ENCODE measurements at places on chromosomes 1 and 21. TPM values are rescaled to one million over a fixed set of nuclear protein-coding genes. Genes with fewer than 3 reads are reported as not detected.

DNA sequence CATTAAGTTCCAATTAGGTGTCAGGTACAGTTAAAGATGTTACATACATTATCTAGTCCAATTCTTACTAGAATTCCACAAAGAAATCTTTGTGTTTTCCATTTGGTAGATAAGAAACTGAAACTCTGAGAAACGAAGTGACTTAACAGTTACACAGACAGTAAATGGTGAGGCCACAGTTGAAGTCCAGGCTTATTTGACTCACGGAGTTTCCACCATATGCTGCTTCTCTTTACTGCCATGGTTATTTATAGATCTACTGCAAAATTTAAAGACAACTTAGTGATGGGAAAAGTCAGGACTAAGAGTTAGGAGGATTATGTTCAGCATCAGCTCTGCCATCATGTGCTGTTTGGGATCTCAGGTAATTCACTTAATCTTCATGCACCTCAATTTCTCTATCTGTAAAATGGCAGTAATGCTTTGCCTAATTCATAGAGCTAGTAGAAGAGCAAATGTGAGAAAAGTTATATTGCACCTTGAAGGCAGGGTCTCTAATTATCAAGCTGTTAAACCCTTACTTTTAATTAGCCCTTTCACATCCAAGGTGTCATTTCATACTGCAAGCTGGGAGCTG, 26.2 kb upstream of the SAMSN1 start:
- H3K27me3 ChIP-seq: no peaks in the 10 kb centered on the region
- no peak overlapping the region for H3K4me3 ChIP-seq
- no peak for DNase-seq
- H3K27ac ChIP-seq: no peak overlapping the region
- H3K4me1 ChIP-seq: no peaks in the 10 kb centered on the region

The PALMD gene
- not detected for total RNA-seq

The SAMD13 gene
- total RNA-seq: 0.75 TPM

DNA sequence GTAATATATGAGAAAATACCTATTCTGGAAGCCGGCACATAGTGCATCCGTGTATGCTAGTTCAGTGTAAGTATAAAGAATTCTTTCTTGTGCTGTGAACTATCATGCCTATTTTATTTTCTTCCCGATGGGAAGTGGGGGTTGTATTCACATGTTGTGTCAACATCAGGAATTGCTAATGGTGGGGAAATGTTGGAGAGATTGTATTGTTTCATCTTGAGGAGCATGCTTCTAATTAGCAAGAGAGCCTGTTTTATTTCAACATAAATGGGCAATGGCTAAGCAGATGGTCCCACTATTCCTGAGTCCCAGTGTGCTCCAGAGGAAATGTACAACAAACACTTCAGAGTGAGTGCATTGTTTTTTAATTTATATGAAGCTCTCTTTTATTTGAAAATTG, 485.2 kb downstream of the PLPP3 start:
- no peaks in the 10 kb centered on the region for H3K4me1 ChIP-seq
- no peak overlapping the region for H3K27ac ChIP-seq
- no peak overlapping the region for H3K4me3 ChIP-seq
- H3K27me3 ChIP-seq: no peaks in the 10 kb centered on the region

GRCh38 chr1:22107126-22107525, 35.8 kb downstream of the WNT4 start:
- peaks cover 67% of the 10 kb centered on the region for H3K4me1 ChIP-seq
- DNase-seq: no peak
- no peaks in the 10 kb centered on the region for H3K27me3 ChIP-seq
- no peak overlapping the region for H3K4me3 ChIP-seq
- peak overlapping the region; percentile 65 for H3K27ac ChIP-seq

DNA sequence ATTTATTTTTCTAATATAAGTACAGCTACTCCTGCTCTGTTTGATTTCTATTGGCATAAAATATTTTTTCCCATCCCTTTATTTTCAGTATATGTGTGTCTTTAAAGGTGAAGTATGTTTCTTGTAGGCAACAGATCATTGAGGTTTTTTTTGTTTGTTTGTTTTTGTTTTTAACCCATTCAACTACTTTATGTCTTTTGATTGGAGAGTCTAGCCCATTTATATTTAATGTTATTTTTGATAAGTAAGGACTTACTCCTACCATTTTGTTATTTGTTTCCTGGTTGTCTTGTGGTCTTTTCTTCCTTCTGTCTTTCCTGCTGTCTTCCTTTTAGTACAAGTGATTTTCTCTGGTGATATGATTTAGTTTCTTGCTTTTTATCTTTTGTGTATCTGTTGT, 285.1 kb upstream of the PROX1 start:
- no peak overlapping the region for H3K4me3 ChIP-seq
- no peak for DNase-seq
- H3K27ac ChIP-seq: no peak overlapping the region
- no peaks in the 10 kb centered on the region for H3K4me1 ChIP-seq
- H3K36me3 ChIP-seq: no peaks in the 10 kb centered on the region
- no peaks in the 10 kb centered on the region for H3K27me3 ChIP-seq

The AMY2A gene
- not detected for total RNA-seq

GRCh38 chr21:38997051-38997842, 186.0 kb downstream of the PSMG1 start:
- H3K27me3 ChIP-seq: peaks cover 4% of the 10 kb centered on the region
- H3K4me1 ChIP-seq: no peaks in the 10 kb centered on the region
- H3K36me3 ChIP-seq: no peaks in the 10 kb centered on the region
- DNase-seq: no peak

The ZMYND12 gene
- total RNA-seq: 0.39 TPM

DNA sequence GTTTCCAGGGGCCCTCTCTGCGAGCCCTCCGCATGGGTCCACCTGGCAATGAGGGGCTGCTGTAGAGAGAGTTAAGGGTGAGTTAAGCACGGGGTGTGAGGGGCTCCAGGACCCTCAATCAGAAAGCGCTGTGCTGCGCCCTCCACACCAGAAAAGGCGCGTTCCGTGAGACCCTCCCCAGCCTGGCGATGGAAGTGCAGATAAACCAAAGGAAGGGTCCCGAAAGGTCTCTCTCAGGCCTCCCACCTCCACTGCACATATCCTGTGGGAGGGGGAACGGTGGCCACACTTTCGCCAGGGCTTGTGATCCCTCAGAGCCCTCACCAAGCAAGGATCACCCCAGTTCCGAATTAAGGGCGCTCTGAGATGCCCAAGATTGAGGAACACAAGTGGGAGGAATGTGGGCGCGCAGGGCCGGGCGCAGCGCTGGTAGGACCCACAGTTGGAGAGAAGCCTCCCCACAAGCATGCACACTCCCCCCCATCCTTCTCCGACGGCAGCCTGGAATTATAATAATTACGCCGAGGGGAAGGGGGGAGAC, 1.1 kb downstream of the WNT3A start:
- no peak overlapping the region for H3K27ac ChIP-seq
- H3K36me3 ChIP-seq: no peaks in the 10 kb centered on the region
- peaks cover 15% of the 10 kb centered on the region for H3K4me1 ChIP-seq
- H3K27me3 ChIP-seq: peaks cover 9% of the 10 kb centered on the region
- no peak for DNase-seq

The OR2W3 gene
- total RNA-seq: not detected
